Stimulated activated CD8-positive, alpha-beta memory T cell treated with anti-CD3 and anti-CD28 coated beads, Interleukin-4, amount 100 ng/mL, for 4 hours (primary cell): ENCODE measurements at places on chromosomes 3 and 15.

DNA sequence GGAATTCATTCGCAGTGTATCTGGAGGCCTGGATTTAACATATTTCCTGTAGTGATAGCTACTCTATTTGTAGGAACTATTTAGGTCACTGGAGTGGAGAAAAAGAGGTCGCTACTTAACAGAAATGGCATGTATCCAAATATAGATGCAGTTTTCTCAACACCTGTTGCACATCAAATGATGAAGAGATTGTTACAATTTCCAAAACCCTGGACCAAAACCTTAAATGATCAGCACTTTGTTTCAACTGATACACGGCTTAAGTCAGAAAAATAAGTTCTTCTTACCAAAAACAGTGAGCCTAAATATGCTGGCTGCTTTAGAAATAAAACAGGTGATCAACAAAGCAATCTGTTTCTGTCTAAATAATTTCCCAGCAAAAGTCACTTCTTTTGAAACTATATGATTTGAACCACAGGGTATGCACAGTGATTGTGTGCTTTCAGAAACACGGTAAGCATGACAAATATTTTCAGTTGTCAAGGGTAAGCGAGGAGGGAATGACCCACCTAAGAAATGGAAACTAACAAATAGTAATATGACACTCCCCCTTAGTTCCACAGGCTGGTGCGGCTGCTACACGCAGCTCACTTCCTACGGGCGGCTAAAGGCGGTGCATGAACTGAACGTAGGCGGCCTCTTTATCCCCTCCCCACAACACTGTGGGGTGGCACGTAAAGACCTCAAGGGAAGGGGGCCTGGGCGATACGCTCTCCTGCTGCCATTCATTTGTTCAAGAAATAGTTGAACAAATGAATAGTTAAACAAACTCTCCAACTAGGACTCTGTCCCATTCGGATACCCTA is 1.1 kb downstream of the EHD4 start:
- DNase-seq: peak; percentile 59

DNA sequence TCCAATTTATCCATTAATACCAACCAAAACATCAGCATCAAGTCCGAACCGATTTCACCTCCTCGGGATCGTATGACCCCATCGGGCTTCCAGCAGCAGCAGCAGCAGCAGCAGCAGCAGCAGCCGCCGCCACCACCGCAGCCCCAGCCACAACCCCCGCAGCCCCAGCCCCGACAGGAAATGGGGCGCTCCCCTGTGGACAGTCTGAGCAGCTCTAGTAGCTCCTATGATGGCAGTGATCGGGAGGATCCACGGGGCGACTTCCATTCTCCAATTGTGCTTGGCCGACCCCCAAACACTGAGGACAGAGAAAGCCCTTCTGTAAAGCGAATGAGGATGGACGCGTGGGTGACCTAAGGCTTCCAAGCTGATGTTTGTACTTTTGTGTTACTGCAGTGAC is 20.8 kb downstream of the LYSMD4 start:
- DNase-seq: no peak

DNA sequence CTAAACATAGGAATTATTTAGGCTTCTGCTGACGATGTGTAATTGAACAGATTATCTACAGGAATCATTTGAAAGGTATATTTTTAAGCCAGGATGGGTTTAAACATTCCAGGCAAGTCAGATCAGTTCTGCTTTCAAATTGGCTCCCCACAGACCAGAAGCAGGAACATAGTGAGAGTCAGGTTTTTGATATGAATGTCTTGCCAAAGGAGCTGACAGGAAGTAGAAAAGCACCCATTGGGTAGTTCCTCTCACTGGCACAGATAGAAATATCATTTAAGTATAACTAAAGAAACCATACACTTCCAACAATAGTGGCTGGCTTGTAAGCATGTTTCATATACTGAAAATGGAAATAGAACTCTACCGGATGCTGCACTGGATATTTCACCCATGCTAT is 95.2 kb downstream of the CLDN1 start:
- DNase-seq: no peak

DNA sequence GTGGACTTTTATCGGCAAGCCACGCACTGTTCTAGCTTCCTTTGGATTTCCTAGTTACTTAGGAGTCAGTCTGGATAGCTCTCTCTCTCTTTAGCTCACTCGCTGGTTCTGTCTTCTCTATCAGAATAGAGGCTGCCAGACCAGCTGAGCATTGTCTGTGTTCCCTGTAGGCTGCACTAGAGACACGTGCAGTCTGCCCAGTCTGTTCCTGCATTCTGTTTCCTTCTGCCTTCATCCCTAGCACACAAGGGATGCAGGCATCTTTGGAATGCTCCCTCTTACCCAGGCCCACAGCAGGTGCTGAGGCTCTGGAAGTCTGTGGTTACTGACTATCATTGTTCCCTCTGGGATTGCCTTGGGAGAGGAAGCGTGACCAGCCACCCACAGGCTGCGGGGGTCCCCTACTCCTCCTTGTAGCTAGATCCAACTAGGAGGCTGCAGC is 322.8 kb downstream of the ZNF621 start:
- no peak for DNase-seq

- no peak for DNase-seq
These were observed 10.6 kb downstream of the RPL32 start for GRCh38 chr3:12830785-12831156.
